Frontal cortex (tissue), 4 donors: ENCODE measurements at places on chromosomes 2 and 18. TPM values are rescaled to one million over a fixed set of nuclear protein-coding genes. Genes with fewer than 3 reads are reported as not detected.

The FSIP2 gene
- 2.0 TPM for total RNA-seq

The DCDC2C gene
- total RNA-seq, result 1.2 TPM

The GPR45 gene
- total RNA-seq, result 0.82 TPM

The ZNF236 gene
- total RNA-seq, result 31.0 TPM

The DNER gene
- total RNA-seq, result 79.9 TPM

The CNRIP1 gene
- 73.8 TPM for total RNA-seq

The AKAIN1 gene
- total RNA-seq, result 4.5 TPM

The MARCHF4 gene
- total RNA-seq, result 8.2 TPM

The ZNF396 gene
- total RNA-seq, result 4.1 TPM

The NCKAP5 gene
- total RNA-seq, result 9.0 TPM
